NCI-H1930 (cell line): ENCODE measurements at places on chromosomes 3 and 15.

DNA sequence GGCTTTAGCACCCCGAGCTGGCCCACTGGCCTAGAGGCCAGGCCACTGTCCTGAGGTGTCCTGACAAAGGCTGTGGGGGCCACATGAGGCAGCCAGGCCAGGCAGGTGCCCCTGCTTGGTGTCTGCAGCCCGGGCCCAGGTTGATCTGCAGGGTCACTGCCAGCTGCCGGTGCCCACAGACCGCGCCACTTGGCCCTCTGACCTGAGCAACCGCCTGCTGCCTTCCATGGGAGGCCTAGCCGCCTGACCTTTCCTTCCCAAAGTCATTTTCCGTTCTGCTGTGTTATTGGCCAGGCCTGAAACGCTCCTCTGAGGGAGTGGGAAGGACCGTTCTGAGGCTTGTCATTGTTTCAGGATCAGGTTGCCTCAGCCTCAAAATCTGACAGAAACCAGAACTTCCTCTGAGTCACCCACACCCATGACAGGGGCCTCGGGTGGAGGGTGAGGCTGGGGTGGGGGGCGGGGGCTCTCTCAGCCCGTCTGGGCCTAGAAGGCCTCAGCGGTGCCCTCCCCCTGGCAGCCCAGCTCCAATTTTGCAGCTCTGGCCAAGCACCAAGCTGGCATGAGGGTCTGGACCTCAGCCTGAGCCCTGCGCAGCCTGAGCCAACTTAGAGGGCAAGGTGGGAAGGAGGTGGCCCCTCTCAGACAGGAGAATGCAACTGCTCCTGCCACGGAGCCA is 140.7 kb upstream of the MEF2A start:
- no peak for DNase-seq

DNA sequence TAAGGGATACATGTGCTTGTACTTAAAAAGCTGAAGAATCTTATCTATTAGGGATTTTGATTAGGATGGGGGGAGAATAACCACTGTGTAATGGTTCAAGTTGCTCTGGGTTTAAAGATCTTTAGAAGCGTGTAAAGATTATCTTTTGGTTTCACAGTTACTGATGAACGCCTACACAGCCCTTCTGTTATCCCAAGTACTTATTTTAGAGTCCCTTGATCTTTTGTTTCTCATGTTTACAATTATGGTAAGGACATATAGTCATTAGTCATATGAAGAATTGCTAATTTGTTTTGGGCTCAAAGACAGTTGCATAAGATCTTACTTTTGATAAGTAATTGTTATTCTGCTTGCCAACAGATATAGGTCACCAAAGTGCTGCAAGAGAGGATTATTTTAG is 160.1 kb downstream of the PLCL2 start:
- no peak for DNase-seq

- no peak for DNase-seq
Measured at GRCh38 chr3:120173056-120173675, 78.9 kb upstream of the GSK3B start.

DNA sequence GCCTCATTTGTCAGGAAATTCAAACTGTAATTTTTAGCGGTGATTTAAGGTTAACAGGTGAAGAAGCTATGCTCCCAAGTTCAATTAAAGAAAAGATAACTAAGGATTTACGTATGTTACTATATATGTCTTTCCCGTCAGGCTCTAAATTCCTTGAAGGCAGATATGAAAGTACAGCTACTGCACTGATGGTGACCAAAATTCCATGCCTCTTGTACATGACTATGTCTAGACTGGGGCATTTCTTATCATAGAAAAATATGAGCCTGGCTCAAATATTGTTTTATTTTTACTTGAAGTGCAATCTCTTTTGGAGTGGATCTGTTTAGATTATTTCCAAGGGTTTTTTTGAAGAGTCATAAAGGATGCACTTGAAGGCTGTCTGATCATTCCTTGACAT is 647.1 kb upstream of the KCNMB2 start:
- DNase-seq, result no peak

DNA sequence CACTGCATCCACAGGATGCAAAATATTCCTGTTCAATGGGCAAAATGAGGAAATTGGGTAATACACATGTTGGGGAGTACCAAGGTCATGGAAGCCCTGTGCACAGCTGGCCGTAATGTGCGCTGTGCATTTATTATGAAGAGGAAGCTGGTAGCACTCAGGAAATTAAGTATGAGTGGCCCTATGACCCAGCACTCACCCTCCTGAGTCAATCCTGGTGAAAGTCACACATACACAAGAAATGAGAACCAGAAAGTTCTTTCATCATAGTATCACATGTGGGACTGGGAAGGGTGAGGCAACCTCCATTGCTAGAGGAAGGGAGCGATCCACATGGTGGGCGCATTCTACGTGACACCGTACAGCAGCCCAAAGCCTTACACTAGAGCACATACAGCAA is 11.4 kb upstream of the PRR20G start:
- DNase-seq, result no peak

GRCh38 chr15:28960979-28961378 is 75.2 kb downstream of the APBA2 start:
- no peak for DNase-seq

DNA sequence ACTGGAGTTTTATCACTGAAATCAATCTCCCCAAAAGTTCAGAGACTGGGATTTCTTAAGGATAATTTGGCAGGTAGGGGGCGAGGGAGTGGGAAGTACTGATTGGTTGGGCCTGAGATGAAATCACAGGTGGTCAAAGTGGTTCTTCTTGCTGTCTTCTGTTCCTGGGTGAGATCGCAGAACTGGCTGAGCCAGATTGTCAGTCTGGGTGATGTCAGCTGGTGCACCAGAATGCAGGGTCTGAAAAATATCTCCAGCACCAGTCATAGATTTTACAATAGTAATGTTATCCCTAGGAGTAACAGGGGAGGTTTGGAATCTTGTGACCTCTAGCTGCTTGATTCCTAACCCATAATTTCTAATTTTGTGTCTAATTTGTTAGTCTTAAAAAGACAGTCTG is 86.7 kb upstream of the SLC25A36 start:
- no peak for DNase-seq

DNA sequence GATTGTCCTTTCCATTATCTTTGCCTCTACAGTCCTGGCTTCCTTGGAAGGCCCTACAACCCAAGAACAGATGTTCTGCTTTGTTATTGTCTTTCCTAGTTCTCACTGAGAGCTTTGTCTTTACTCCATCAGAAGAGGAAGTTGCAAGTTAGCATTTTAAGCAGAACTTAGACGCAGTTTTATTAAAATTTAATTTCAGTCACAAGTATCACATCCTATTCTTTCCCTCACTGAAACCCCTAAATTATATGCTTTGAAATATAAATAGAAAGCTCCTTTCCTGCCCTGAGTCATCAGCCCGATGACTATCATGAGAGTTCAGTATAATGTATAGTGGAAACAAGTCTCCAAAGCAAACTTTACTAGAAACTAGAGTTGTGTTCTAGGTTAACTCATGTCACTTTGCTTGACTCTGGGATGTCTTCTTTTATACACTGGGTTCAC is 291.2 kb upstream of the RBMS3 start:
- DNase-seq, result no peak

- no peak for DNase-seq
Measured at GRCh38 chr3:123547881-123548519, 36.9 kb downstream of the HACD2 start.

DNA sequence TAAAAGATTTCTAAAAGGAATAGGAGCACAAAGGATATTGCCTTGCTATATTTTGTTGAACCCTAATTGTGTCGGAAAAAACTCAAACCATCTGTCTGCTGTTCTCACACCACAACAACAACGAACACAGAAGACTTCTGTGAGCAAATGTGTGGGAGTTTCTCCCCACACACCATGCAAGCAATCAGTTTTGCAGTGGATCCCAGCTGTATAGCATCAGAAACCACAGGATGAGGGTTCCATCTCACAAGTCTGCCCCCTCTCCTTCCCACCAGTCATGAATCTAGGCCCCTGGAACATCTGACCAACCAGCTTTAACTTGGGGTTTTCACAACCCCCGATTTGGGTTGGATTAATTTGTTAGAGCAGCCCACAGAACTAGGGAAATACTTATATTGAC is 91.3 kb upstream of the SLC4A7 start:
- no peak for DNase-seq

DNA sequence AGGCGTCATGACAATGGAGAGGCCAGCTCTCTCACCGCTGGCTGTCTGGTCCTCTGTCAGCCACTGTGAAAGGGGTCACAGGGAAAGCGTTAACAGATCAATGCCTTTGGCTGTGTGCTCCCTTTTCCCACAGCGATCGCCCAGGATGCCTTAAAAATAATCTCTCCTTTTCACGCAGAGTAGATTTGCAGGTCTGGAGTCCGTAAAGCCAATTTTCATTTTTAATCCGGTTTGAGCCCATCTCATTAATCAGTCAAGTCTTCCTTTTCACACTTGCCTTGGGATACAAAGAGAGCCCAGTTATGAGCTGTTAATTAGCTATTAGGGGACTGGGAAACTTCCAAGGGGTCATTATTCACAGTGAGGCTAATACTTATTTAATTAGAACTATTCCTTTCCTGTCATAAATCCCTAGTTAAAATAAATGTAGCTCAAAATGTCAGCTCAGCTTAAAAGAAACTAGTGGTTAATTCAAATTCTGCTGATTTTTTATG is 104.3 kb upstream of the RASGRP1 start:
- no peak for DNase-seq

DNA sequence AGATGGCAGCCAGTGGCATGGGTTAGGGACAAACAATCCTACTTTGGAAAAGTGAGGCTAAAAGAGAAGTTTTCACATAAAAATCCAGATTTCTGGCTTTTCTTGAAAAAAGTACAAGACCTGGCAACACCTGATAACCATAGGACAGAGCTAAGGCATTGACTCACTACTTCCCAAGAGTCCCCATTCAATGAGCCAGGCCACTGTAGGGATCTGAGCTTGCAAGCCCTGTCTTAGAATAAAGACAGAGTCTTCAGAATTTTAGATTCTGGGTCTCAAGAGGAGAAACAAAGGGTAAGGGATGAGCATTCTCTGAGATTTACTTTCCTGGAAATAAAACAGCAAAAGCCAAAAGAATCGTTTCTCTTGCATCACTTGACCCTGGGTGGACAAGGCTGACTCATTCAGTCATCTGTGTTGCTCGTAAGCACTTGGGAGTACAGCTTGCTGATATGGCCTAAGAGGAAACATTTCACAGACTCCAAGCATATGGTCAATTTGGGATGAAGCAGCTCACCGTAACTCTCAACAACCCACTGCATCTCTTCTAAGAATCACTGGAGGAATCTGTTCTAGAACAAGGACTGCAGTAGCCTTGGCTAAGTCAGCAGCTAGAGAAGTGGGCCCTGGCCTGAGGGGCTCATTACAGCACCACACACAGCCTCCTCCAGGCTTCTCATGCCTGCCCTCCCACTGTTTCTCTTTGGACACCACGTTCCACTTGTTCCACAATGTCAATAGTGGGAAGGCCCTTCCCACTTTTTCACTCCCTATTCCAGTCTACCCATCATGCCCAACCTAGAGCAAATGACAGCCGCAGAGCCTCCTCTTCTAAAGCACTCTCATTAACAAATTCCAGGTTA is 86.2 kb downstream of the RFTN1 start:
- DNase-seq, result no peak

DNA sequence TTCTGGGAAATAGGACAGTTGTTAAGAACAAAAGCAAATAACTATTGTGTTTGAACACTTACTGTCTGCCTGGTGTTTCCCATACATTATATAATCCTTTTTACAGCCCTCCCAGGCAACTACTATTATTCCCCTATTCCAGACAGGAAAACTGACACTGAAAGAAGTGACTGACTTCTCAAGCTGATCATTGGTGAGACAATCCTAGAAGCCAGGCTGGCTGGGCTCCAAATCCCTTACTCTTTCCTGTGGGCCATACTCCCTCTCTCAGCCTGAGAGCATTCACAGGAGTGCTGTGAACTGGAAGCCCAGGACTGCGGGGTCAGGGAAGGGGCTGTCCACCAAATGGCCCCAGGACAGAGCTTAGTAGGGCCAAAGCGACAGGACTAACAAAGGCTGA is 39.2 kb upstream of the PDE8A start:
- DNase-seq, result no peak

DNA sequence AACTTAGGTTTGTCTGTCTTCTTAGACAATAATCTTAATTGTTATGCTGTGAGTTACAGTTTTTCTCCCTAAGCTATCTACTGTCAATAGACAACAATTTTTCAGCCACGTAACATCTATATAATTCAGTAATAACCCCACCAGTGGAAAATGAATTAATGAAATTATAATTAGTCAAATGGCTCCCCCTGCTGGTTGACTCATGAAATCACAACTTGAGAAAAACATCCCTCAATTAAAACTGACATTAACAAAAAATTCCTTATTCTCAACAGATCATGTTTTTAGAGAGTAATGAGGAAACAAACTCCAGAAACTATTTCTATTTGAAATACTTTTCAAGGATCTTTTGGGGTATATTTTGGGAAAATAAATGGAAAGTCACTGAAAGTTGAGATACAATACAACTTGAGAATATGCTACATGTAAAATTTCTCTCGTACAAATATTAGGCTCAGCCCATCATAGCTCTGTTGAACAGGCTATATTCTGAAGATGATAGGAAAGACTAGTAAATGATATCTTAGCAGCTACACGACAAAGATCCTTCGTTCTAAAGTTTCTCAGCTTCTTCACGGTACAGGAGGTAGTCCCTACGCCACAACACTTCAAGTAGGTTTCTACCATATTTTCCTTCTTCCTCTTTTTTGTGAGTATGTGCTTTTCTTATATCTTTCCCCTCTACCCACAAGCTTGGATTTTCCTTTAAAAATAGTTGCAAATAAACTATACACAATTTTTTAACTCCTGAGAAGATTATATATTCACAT is 20.7 kb downstream of the PPP1R2 start:
- peak; percentile 36 for DNase-seq

- no peak for DNase-seq
Measured at GRCh38 chr15:99438691-99439523, 126.9 kb upstream of the MEF2A start.

- DNase-seq, result no peak
Measured at GRCh38 chr3:110495201-110495927, 576.3 kb upstream of the NECTIN3 start.

GRCh38 chr15:87207990-87208580 is 1048.5 kb downstream of the NTRK3 start:
- DNase-seq, result no peak

DNA sequence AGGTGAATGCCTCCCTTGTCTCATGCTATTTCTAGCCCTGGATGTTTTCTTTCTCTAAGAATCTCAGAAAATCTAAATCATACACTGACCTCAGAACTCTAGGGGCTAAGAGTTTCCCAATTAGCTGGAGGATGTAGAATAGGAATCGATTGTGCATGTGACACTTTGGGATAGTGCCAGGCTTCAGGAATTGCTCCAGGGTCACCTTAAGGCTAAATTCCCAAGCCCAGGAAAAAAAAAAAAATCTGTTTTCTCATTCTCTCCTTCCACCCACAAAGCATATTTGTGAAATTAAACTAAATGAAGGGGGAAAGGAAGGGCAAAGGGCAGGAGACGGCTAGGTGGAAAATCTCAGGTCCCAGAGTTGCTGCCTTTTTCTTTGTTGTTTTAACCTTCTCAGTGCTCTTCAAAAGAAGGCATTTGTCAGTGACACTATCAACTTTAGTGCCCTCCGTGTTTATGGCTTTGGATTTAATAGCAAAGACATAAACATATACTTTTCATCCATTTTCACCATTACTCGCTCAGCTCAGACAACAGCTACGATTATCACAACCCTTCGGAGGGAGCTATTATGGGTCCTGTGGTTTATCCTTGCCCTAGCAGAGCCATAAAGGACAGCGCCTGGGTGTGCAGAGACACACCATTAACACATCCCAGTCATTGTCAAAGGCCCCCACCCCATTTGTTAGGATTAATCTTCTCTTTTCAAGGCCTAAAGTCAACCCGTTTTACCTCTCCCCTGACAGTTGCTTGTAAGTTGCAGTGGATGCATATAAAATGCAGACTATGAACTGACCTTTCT is 271.7 kb downstream of the PDZRN3 start:
- DNase-seq, result no peak
